SK-N-DZ (cell line): ENCODE measurements at places on chromosomes 5 and 9.

DNA sequence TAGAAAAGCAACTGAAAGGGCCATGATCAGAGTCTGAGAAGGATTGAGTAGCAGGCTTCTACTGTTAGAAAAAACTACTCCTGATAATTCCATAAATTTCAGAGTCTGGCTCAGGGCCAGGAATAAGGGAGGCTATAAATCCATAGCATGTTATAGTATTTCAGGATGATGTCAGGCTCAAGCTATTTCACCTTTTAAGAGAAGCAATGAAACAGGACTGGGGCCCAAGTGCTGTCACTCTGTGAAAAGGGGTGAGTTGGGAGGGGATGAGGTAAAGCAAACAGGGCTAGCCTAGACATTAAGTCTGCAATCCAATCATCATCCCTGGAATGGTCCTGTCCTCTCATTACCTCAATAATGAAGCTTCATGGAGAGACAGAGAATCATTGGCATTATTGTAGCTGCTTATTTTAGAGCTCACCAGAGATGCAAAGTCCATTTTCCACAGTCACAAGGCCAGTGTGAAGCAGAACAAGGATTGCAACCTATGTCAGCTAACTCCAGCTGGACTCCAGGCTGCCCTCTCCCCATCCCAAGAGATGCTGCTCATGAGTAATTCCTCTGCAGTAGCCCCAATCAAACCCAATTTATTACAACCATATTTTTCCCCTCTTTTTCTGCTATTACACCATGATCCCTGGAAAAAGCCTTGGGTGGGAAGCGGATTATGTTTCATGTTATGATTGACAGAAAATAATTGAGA, 56.0 kb downstream of the PAPPA start:
- no peak for DNase-seq

GRCh38 chr5:173513521-173513991, 102.9 kb downstream of the BOD1 start:
- no peak for DNase-seq

DNA sequence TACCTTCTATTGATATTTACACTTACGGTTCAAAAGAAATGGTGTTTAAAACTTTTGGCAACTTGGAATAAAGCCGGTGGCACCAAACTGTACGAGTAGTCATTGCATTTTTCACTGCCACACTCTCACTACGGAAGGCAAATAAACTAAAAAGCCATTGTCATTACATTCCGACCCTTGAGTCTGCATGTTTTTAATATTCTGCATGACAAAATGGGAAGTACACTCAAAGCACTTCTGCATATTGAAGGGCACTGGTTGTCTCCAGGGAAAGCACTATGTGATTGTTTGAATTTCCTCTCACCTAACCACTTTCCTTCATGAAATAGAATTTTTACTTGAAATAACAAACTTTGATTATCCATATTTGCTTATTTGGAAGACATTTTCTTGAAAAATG, 426.3 kb downstream of the CETN3 start:
- no peak for DNase-seq

GRCh38 chr5:143236682-143237081, 166.8 kb downstream of the NR3C1 start:
- no peak for DNase-seq

GRCh38 chr5:76221311-76221710, 138.1 kb downstream of the SV2C start:
- no peak for DNase-seq

DNA sequence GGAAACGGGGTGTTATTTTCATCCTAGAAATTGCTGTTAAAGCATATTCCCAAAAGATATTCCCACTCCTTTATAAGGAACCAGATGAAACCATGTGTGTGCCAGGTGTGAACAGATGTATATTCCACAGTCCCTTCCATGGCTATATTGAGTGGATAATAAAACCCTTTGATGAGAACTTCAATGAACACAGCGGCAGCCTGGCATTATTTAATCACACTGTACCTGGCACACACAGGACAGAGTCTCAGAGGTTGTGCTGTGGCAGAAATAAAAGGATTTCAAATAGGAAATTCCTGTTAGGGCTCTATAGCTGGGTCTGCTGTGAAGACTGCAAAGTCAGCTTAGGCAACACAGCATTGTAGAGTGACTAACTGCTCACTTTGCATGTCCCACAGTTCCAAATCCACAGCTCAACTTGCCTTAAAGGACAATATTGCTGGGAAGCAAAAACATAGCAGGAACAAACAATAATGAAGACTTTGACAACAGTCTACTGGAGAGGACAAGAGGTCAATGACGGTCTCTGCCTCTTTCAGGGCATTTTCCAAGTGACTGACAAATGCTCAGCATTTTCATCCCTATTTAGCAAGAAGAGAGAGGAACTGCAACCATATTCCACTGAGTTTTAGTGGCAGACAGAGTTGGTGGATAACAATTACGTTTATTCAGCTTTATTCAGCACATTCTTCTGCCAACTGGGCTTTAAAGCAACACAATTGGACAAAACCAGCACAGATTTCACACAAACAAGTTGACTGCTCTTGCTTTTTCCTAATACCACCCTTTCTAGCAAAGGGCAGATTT, 255.7 kb upstream of the RGMB start:
- DNase-seq, result no peak

DNA sequence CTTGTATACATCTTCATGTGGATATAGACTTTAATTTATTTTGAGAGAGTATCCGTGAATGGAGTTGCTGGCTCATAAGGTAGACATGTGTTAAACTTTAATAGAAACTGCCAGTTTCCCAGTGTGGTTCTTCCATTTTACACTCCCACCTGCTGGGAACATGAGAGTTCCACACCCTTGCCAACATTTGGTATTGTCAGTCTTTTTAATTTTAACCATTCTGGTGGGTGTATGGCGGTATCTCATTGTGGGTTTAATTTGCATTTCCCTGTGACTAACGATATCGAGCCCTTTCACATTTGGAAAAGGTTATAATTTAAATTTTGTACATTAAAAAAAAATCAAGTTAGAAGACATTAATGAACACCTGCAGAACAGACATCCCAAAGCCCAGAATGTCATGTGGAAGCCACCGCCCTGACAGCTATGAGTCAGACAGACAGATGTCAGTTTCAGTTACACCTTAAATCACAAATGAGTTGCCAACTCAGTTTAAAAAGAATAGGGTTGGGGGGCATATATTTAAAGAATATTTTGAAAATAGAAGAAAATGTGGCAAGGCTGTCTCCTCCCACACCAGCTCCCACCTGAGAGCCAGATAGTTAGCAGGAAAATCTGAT, 36.9 kb downstream of the ANKRD33B start:
- no peak for DNase-seq

GRCh38 chr5:56356836-56357160, 123.7 kb upstream of the ANKRD55 start:
- DNase-seq, result no peak

DNA sequence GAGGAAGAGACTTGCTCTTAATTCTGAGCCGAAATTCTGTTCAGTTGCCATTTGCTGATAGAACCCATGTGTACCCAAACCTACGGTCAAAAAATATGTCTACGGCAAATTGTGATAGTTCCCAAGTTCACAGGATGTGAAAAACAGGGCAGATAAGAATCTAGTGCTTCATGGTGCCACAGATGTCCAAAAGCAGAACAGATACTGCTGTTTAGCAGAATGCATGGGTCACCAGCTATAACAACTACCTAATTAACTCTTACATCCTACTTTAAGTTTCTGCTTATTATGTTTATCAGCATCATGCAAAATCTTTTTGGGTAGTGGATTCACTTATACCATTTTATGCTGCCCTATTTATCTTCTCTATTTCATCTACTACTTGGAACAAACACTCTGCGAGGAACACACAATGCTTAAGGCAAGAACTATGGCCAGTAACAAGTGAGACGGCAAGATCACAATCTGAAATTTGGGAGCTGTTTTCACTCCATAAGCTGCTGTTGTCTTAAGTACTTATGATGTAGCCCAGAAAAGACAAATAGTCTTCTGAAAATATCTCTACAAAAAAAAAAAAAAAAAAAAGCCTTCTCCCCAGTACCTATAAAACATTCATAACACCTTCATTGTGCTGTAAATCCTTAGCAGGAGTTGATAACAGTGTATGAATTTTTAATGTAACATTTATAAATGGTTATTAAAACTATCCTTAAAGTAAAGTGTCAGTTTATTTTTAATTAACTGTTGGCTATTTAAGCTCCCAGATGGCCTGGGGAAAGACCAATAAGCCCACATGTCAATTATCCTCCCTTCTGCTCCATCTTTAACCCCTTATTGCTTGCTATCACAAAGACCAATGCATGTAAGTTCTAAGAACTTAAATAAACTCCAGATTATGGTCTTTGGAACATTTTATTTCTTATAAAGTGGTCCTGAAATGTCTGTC, 232.3 kb downstream of the TLR4 start:
- no peak for DNase-seq

- DNase-seq, result no peak
These were observed 166.6 kb downstream of the ELAVL2 start for GRCh38 chr9:23659346-23660006.

DNA sequence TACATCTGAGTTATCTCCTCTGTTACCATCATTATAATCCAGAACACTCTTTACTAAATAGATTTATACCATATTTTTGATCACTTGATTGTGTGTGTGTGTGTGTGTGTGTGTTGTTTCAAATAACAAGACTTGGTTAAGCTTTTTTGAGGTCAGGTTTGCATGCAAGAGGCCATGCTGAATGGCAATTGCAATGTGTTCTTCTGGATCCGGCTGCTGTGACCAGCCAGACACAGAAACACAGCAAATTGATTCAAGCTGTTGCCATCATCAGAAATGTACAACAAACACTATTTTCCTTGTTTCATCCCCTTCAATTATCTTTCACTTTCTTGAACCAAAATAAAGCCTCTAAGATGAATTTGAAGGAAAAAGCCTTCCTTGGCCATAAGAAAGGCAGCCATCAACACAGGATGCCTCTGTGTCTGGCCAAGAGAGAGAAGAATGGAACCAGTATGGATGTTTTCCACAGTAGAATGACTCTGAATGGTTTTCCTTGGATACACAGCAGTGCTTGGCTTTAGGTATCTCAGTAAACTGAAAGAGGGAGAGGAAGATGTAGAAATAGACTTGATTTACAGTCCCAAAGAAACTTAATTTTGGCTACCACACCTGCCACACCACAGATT, 53.9 kb downstream of the DPYSL3 start:
- DNase-seq, result no peak

DNA sequence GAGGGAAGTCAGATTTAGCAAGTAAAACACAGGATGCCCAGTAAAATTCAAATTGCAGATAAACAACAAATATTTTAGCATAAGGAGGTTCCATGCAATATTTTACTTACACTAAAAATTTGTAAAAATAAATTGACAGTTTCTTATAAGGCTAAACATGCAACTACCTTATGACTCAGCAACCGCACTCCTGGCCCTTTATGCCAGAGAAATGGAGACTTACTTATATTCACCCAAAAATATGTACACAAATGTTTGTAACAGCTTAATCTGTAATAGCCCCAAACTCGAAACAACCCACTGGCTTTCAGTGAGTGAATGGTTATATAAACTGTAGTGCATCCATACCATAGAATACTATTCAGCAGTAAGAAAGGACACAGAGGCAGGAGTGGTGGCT, 28.6 kb upstream of the TRIM14 start:
- DNase-seq, result no peak

- DNase-seq, result no peak
These were observed 246.9 kb downstream of the FBXL7 start for GRCh38 chr5:15746833-15747232.

- no peak for DNase-seq
These were observed 786.1 kb upstream of the CTNND2 start for GRCh38 chr5:12690361-12690760.

- DNase-seq, result no peak
These were observed 64.3 kb upstream of the TNC start for GRCh38 chr9:115182264-115182663.

GRCh38 chr5:103526164-103526915, 36.2 kb downstream of the NUDT12 start:
- DNase-seq, result peak; percentile 67

DNA sequence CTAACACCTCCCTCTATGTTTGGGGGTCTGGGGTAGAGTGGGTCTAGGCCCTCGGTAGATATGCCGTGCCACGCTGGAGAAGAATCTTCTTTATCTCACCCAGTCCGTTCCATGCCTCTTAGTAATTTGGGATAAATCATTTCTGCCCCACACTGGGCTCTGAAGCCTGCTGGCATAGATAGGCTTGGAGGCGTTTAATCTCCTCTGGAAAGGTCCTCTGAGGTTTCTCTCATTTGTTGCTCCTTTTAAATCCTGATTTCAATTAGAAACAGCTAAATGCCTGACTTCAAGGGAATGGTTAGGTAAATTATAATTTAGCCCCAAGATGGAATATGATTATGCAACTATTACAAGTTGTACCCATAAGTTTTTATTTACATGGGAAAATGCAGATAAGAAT, 57.8 kb upstream of the AKNA start:
- DNase-seq, result no peak

DNA sequence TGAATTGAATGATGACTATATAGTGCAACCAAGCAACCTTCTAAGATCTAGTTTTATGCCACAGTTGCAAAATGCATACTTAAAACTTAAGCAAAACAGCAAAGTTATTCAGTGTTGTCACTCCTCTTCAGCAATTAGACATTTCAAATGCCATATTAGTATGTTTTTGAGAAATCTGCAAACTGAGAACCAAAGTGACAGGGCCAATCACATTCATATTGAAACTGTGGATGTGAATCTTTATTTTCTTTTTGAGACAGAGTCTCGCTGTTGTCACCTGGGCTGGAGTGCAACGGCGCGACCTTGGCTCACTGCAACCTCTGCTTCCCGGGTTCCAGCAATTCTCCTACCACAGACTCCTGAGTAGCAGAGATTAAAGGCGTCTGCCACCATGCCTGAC, 249.2 kb upstream of the EFNA5 start:
- no peak for DNase-seq

DNA sequence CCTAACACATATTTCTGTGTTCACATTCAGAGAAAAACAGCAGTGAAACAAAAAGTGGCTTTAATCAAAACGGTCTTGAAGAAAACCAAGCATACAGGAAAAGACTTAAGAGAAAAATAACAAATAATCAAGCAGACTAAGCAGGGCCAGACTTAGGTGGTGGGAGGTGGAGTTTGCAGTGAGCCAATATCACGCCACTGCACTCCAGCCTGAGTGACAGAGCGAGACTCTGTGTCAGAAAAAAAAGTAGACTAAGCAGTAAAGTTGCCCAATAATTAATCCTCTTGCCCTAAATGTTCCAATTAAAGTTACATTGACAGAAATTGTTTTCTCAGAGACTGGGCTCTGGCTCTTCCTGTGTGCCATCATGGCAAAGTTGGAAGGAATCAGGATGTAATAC, 26.6 kb upstream of the GLDC start:
- no peak for DNase-seq

DNA sequence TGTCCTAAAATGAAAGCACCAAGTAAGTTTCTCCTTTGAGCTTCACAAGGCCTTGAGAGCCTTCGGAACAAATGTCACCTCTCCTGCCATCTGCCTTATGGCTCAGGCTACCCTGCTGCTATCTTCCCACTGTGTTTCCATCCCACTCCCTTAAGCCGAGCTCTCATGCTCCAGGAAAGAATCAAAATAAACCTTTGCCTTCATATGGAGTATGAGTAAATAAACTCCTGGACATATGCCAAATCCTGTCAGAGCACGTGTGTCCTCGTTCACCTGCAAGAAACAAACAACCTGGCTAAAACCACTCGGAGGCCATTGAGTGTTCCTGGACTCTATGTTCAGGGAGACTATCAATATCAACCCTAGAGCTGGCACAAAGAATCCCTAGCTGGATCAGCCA, 122.3 kb upstream of the CCDC112 start:
- no peak for DNase-seq
